ENCODE measurements at places on chromosomes 1 and 21. TPM values are rescaled to one million over a fixed set of nuclear protein-coding genes. Genes with fewer than 3 reads are reported as not detected.

The ASAP3 gene
- total RNA-seq, result 3.1 TPM

The FMOD gene
- total RNA-seq, result not detected

The BEST4 gene
- 0.31 TPM for total RNA-seq

DNA sequence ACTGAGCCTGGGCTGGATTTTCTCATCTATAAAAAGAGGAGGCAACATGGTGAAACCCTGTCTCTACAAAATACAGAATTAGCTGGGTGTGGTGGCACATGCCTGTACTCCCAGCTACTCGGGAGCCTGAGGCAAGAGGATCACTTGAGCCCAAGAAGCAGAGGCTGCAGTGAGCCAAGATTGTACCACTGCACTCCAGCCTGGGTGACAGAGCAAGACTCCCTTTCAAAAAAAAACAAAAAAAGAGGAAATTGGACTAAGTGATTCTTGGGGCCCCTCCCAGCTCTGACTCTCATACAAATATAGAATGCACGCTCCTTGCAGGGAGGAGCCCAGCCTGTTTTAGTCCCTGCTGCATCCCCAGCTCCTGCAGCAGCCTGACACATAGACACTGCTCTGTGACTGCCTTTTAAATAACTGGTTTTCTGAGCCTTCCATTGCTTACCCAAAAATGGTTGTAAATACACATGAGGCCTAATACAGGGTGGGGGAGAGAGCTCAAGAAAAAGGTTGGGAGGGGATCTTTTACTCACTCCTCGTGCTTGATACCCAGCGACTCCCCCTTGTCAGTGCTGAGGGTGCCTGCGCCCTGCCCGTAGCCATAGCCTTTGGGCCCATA lies 17.2 kb downstream of the CSRP1 start:
- no peak for DNase-seq

GRCh38 chr1:236765831-236766230 lies 29.3 kb upstream of the MTR start:
- no peak for DNase-seq

DNA sequence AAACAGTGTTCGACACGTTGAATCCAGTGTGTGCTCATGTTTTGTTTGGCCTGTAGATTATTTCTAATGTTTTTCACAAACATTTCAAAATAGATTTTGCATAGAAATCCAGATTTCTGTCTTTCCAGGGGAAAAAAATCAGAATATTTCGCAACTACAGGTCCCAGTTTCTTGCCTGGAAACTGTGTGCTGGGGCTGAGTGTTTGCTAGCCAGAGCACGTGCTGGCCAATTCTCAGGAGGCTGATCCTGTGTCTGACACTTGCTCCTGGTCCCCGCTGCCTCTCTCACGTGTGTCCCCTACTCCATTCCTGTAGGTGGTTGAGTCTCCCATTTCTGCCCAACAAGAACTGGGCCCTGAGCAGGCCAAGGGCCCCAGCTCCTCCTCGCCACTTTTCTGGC lies 2.4 kb downstream of the MAB21L3 start:
- DNase-seq, result no peak

DNA sequence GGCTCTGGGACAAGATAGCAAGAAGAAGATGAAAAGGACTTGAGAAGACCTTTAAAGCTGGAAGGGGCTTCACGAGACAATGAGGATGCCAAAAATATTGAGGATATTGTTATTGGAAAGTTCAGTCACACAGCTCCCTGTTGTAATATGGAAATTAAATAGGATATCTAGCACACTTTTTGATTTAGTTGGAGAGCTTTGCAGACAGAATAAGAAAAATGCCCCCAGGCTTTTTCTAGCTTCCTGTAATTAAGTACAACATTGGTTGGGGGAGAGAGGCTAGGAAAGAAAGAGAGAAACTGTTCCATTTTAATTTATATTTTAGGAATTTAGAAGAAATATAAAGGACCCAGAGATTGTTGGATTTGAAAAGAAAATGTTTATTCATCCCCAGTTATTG lies 27.5 kb downstream of the RBM11 start:
- no peak for DNase-seq

DNA sequence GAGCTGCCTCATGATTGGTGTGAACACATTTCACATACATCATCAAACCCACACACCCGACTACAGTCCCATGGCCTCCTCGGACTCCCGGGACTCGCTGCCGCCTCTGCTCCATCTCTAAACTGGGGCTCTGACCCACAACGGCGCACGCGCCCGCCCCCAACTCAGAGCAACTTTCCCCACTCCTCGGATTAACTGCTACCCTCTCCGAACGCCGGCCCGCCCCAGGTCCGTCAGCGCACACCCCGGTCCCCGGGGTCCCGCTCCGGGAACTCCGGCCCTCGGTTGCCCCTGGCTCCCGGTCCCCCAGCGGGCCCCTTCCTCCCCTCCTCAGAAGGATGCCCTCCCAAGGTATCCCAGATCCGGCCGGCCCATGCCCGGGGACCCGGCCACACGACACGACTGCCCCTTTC lies 740 bp downstream of the DSTYK start:
- peak; percentile 14 for DNase-seq

DNA sequence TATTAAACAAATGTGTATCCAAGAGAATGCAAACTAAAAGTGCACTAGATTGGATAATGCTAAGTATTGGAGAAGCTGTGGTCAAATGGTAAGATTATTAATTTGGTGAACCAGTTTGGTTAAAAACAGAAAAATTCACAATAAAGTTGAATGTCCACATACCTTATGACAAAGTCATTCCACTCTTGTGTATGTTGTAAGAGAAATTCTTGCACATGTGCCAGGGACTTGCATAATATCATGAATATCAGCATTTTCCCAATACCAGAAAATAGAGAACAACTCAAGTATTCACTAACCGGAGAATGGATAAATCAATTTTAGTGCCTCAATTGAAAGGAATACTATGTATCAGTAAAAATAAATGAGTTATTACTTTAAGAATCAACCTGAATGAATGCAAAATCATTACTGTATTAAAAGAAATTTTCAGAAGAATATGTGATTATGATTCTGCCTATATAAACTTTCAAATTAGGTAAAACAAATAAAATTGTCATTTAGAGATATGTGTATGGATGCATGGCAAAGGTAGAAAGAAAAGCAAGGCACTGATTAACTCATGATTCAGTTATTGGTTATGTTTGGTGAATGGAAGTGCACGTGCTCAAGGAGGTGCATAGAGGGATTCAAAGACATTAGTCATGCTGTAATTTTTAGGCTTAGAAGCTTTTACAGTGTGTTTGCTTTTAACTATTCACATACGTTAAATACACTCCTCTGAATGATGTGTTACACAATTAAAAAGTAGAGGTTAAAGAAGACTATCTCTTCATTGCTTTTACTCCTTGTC lies 217.4 kb upstream of the KCNK2 start:
- no peak for DNase-seq

DNA sequence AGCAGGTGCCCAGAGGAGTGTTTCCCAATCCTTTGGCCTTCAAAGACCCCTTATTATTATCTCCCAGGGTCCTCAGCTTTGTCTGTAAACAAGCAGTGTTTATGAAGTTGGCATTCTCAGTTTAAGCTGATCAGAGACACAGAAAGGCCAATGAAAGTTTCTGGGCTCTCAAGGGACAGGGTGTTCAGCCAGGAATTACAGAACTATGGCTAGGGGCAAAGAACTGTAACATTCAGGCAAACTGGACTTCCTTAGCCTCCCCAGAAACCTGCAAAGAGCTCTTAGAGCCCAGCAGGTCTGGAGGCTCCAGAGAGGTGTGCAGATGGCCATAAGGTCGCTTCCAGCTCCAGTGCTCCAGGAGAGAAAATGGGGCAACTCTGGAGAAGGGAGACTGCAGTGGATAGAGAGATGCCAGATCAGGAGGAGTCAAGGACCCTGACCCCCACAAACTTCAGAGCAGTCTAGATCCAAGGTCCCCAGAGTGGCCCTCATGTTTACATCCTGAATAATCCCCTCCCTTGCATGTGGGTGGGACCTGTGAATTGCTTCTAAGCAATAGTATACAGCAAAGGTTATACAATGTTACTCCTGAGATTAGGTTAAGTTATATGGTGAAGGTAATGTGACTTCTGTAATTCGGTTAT lies 6.2 kb downstream of the ECHDC2 start:
- DNase-seq, result no peak

Measured in HT-29 (cell line).